ENCODE measurements at places on chromosomes 3 and 15. TPM values are rescaled to one million over a fixed set of nuclear protein-coding genes. Genes with fewer than 3 reads are reported as not detected.
A peak's percentile ranks its signal among the peaks of the same experiment; 100 is the strongest.

KNL1 gene
- 16.8 TPM for total RNA-seq

GOLGA8T gene
- 0.53 TPM for total RNA-seq

ALDH1A2 gene
- total RNA-seq, result 0.72 TPM

SLCO2A1 gene
- 0.98 TPM for total RNA-seq

GP9 gene
- not detected for total RNA-seq

- H3K4me3 ChIP-seq, result no peak overlapping the region
- no peak overlapping the region for H3K27ac ChIP-seq
- no peaks in the 10 kb centered on the region for H3K36me3 ChIP-seq
- H3K4me1 ChIP-seq, result no peaks in the 10 kb centered on the region
- no peak for DNase-seq
Observed at GRCh38 chr15:25737218-25737643, 125.9 kb downstream of the ATP10A start.

DNA sequence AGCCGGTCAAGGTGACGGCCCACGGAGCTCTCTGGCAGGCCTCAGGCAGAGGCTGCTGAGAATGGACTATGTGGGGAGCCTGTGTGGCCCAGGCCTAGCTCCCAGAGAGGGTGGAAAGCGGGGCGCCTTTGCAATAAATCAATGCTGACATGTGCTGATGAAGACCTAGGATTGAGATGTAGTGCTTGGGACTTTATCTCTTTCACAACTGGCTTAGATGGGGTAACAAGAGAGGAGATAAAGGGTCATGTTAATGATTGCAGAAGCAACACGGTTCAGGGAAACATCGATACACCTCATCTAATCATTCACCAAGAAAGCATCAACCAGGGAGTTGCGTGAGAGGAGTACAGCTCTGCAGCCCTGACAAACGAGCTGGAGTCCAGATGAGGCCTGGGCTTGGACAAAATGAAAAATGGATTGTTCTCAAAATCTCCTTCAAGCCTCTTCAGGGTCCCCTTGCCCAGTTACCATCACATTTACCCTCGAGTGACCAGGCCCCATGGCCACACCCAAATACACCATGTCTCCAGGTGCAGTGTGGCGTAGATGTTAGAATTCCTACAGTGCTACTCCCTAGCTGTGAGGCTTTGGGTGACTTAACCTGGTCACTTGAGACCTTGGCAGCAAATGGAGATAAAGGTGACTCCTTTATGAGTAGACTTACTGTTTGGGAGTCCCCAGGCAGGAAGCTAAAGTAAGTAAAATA is 146.4 kb upstream of the LIPC start:
- no peak overlapping the region for H3K27ac ChIP-seq
- H3K36me3 ChIP-seq, result no peaks in the 10 kb centered on the region
- H3K27me3 ChIP-seq, result no peaks in the 10 kb centered on the region
- no peaks in the 10 kb centered on the region for H3K4me1 ChIP-seq
- H3K4me3 ChIP-seq, result no peak overlapping the region

GRCh38 chr3:94420931-94421330 is 358.1 kb downstream of the NSUN3 start:
- H3K4me3 ChIP-seq, result no peak overlapping the region
- no peaks in the 10 kb centered on the region for H3K27me3 ChIP-seq
- no peaks in the 10 kb centered on the region for H3K4me1 ChIP-seq
- no peak for DNase-seq
- no peak overlapping the region for H3K27ac ChIP-seq

GRCh38 chr3:4703054-4703480 is 209.9 kb downstream of the ITPR1 start:
- H3K4me1 ChIP-seq, result peaks cover 2% of the 10 kb centered on the region
- no peaks in the 10 kb centered on the region for H3K27me3 ChIP-seq
- no peak for DNase-seq
- H3K36me3 ChIP-seq, result no peaks in the 10 kb centered on the region
- H3K27ac ChIP-seq, result no peak overlapping the region

GRCh38 chr15:100220058-100220768 is 121.6 kb downstream of the ADAMTS17 start:
- H3K27me3 ChIP-seq, result no peaks in the 10 kb centered on the region
- no peaks in the 10 kb centered on the region for H3K4me1 ChIP-seq
- H3K27ac ChIP-seq, result no peak overlapping the region
- DNase-seq, result no peak
- H3K36me3 ChIP-seq, result no peaks in the 10 kb centered on the region

DNA sequence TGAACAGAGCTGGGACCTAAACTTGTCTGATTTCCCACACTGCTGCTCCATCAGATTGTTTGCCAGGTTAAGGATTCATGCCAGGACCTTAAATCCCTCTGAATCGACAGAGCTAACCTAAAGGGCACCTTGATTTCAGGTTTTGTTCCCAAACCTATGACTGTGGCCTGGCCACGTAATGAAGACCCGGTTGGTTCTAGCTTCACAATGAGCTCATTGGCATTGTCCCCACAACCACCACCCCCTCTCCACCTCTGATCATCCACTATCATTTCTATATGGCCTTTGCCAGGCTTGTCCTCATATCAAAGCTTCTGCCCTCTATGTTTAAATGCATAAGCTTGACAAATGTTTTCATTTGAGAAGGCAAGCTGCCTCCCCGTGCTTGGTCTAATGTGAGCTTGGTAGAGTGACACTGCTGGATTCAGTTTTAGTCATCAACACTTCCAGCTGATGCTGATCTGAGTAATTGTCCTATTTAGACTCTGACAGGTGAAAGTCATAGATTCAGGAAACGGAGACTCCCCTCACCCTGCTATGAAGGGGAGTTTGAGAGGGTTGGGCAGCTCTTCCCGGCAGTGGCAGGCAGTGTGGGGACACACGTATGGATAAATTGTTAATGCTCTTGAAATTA is 407.1 kb upstream of the CFAP20DC start:
- H3K4me1 ChIP-seq, result no peaks in the 10 kb centered on the region
- H3K36me3 ChIP-seq, result no peaks in the 10 kb centered on the region
- DNase-seq, result no peak
- no peak overlapping the region for H3K27ac ChIP-seq

DNA sequence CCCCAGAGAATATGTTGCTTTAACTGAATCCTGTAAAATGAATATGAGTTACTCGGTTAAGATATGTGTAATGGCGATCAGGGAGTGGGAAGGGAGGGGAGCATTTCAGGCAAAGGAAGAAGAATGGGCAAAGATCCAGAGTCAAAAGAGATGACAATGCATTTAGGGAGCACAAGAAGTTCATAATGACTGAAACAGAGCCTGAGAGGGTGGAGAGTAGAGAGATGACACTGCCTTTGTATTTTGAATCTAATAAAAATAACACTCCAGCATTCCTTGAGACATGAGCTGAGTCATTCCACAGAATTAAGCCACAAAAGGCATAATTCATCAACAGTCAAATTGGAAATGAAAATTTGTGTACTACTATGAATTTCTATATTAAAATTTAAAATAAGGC is 105.3 kb upstream of the PEX5L start:
- no peak overlapping the region for H3K4me3 ChIP-seq
- DNase-seq, result no peak
- H3K27me3 ChIP-seq, result no peaks in the 10 kb centered on the region
- H3K36me3 ChIP-seq, result no peaks in the 10 kb centered on the region
- no peak overlapping the region for H3K27ac ChIP-seq
- H3K4me1 ChIP-seq, result no peaks in the 10 kb centered on the region

GRCh38 chr3:58640700-58641372 is 25.7 kb downstream of the FAM3D start:
- H3K4me1 ChIP-seq, result no peaks in the 10 kb centered on the region
- H3K27ac ChIP-seq, result no peak overlapping the region
- H3K36me3 ChIP-seq, result no peaks in the 10 kb centered on the region

DNA sequence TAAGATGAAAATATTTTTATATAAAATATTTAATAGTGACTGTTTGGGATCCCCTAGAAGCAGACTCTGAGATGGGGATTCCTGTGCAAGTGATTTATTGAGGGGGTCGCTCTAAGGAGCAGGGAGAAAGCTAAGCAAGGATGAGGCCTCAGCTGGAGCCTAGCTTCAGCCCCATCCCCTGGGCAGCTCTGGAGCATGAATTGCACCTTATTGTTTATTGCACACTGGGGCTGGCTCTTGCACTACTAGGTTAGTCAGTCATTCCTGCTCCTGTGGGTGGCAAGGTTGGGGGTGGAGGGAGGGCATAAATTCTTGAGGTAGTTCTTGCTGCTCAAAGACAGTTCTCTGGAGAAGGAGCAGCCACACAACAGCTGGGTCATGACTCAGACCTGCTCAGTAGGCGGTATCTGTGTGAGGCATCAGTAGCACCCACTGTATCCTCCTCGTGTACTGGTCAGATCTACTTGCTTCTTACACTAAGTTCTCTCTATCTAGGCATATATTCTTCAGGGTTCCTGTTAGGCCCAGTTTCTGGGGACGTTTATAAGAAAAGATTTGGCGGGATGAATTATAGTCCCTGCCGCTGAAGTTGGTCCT is 27.2 kb upstream of the TNFSF10 start:
- no peak for DNase-seq
- H3K4me3 ChIP-seq, result no peak overlapping the region
- H3K36me3 ChIP-seq, result no peaks in the 10 kb centered on the region
- H3K27ac ChIP-seq, result no peak overlapping the region
- no peaks in the 10 kb centered on the region for H3K4me1 ChIP-seq
- H3K27me3 ChIP-seq, result no peaks in the 10 kb centered on the region

GRCh38 chr3:13494463-13495350 is 14.6 kb downstream of the HDAC11 start:
- no peak overlapping the region for H3K4me3 ChIP-seq
- H3K27me3 ChIP-seq, result no peaks in the 10 kb centered on the region
- no peaks in the 10 kb centered on the region for H3K36me3 ChIP-seq
- H3K4me1 ChIP-seq, result no peaks in the 10 kb centered on the region

GRCh38 chr3:141373768-141374526 is 5.6 kb downstream of the ZBTB38 start:
- no peak overlapping the region for H3K4me3 ChIP-seq
- H3K27me3 ChIP-seq, result no peaks in the 10 kb centered on the region
- peak; percentile 56 for DNase-seq
- no peak overlapping the region for H3K27ac ChIP-seq
- H3K4me1 ChIP-seq, result peaks cover 10% of the 10 kb centered on the region

DNA sequence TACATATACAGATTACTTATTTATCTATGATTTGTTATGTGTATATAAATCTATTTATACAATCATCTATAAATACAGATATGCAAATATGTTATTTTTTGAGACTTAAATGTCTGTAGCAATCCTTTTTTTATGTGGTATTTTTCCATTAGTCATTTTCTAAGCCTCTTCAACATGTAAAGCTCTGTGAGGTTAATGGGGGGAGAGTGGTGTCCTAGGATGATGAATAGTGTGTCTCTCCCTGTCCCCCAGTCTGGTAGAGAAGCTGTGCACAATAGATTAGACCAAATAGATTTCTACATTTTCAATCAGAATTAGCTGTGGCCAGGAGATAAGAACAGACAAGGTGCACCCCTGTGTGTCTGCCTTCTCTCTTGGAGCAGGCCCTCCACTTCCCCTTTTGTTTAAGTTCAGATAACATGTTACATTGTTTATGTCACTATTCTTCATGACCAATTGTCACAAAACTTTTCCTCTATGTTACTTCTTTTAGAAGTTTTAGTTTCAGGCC is 453.9 kb downstream of the LPP start:
- H3K27ac ChIP-seq, result no peak overlapping the region
- peaks cover 11% of the 10 kb centered on the region for H3K36me3 ChIP-seq
- H3K27me3 ChIP-seq, result no peaks in the 10 kb centered on the region
- H3K4me1 ChIP-seq, result no peaks in the 10 kb centered on the region
- H3K4me3 ChIP-seq, result no peak overlapping the region

DNA sequence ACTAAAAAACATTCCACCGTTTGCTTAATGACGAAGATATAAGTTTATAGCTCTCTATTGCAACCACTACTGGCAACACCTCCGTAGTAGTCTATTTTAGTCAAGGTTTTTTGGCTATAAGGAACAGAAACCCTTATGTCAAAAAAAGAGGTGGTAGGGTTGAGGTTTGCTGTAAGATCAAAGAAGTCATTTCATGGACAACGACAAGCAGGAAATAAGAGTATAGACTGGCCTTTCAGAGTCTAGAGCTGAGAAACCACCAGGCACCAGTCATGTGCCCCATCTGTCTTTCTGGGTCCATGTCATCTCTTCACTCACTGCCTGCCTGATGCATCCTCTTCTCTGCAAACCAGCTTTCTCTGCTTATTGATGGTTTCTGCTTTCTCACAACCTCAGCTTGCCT is 42.7 kb downstream of the THBS1 start:
- no peaks in the 10 kb centered on the region for H3K27me3 ChIP-seq
- no peaks in the 10 kb centered on the region for H3K4me1 ChIP-seq
- no peak overlapping the region for H3K27ac ChIP-seq
- no peaks in the 10 kb centered on the region for H3K36me3 ChIP-seq
- DNase-seq, result no peak

DNA sequence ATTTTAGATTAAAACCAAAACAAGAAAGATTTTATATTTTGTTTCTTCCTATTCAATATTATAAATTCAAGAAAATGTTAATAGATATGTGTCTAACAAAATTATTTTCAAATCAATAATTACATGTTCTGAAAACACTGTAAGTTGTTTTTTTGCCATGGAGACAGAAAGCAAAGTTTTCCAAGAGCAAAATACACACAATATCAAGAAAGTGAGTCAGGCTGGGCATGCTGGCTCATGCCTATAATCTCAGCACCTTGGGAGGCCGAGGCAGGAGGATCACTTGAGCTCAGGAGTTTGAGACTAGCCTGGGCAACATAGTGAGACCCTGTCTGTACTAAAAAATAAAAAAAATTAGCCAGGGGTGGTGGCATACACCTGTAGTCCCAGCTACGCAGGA is 71.7 kb downstream of the TTC23 start:
- no peak overlapping the region for H3K27ac ChIP-seq
- H3K4me1 ChIP-seq, result peaks cover 4% of the 10 kb centered on the region
- no peaks in the 10 kb centered on the region for H3K36me3 ChIP-seq
- no peaks in the 10 kb centered on the region for H3K27me3 ChIP-seq
- no peak for DNase-seq

- H3K27ac ChIP-seq, result no peak overlapping the region
- H3K4me1 ChIP-seq, result no peaks in the 10 kb centered on the region
- DNase-seq, result no peak
- H3K36me3 ChIP-seq, result peaks cover 10% of the 10 kb centered on the region
- H3K4me3 ChIP-seq, result no peak overlapping the region
- H3K27me3 ChIP-seq, result 0 out of 2 replicates have a peak, but pooled peaks cover 2% of the 10 kb centered on the region
Observed at GRCh38 chr15:64836023-64836536, 5.6 kb upstream of the PLEKHO2 start.

DNA sequence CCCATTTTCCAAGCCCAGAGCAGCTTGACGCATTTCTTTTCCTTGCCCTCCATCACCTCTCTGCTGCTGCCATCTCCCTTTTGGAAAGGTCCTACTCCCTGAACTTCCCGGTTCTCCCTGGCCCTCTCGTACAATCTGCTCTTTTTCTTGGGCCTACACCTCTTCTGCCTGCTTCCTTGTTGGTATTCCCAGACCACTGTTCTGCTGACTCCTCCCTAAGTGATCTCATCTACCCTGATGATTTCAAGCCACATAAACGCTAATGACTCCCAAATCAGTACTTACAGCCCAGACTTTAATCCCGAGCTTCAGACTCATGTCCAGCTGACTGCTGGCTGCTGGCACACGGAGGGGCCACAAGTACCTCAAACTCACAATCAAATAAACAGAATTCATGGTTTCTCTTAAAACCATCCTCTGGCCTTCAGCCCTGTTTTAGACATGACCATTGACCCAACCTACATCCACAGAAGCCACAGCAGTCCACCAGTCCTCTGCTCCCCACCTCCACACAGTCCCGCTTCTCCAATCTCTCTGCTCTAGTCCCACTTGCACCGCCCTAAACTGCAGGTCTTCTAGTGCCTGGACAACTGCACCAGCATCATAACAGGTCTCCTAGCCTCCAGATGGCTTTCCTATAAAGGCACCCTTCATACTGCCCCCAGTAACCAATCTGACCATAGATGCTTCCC is 57.6 kb downstream of the AAGAB start:
- H3K27me3 ChIP-seq, result no peaks in the 10 kb centered on the region
- no peak for DNase-seq
- H3K36me3 ChIP-seq, result peaks cover 4% of the 10 kb centered on the region
- no peak overlapping the region for H3K27ac ChIP-seq
- H3K4me3 ChIP-seq, result no peak overlapping the region
- H3K4me1 ChIP-seq, result peaks cover 8% of the 10 kb centered on the region

All from H9 (cell line).